ENCODE measurements at places on chromosomes 6 and 20.

DNA sequence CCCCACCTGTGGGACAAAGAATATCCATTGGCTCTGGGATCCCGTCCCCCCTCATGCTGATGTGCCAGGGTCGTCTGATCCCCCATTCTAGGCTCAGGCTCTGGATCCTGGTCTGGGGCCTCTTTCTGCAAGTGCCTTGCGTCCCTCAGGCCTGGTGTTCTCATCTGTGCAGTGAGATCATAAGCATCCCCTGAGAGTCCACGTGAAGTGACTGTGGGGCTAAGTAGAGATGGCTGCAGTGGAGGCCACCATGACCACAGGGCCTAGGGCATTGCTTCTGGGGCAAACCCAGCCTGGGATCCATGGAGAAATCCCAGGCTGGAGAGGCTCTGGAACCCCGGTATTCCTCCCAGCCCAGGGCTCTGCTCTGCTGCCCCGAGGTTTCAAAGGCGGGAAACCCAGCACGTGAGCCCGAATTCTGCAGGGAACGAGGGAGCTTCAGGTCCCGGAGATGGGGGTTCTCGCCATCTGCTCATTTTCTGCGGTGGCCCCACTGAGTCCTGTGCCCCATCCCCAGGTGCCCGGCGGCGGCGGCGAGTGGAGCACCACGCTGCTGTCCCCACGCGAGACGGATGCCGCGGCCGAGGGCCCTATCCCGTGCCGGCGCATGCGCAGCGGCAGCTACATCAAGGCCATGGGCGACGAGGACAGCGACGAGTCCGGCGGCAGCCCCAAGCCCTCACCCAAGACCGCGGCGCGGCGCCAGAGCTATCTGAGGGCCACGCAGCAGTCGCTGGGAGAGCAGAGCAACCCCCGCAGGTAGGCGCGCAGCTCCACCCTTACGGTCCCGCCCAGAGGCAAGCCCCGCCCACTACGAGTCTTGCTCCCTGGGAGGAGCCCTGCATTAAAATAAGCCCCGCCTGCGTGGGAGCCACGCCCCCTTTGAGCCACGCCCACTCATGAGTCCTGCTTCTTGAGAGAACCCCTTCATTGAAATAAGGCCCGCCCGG lies 105.5 kb upstream of the MYL9 start:
- DNase-seq, result peak; percentile 49

- no peak for DNase-seq
Observed at GRCh38 chr6:67391955-67392354, 1243.1 kb upstream of the ADGRB3 start.

DNA sequence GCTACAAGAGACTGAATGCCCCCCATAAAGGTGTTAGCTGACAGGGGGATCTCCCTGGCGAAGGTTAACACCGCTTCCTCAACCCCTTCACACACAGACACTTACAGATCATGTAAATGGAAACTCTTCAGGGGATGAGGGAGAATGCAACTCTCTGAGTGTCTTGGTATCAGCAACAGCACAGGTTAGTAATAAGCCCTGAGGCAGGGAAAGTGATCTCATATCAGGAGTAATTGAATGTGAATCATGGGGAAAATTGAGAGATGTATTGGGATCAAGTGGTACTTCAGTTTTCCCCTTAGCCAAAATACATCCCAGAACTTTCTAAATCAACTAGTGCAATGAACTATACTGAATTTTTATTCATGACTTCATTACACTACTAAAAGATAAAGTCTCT lies 23.8 kb downstream of the OR2J3 start:
- no peak for DNase-seq

DNA sequence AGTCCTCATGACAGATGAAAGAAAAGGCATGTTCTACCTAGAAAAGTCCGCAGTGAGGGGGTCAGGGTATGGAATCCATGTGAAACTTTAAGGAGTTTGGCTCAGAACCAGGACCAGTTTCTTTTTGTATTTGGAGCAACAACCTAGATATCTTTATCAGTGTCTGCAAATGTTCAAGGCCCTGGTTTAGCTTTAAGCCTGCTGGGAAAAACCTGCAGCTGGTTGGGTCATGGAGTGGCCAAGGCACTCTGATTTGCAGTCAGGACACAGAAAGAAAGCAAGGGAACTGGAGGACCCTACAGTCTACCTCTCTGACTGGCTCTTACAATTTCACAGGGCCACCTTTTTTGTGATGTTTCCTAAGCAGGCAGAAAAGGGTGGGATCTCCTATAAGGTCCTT lies 33.7 kb downstream of the GSTA2 start:
- no peak for DNase-seq

- DNase-seq, result peak; percentile 16
Observed at GRCh38 chr20:56443654-56444540, 24.5 kb upstream of the RTF2 start.

- DNase-seq, result peak; percentile 89
Observed at GRCh38 chr20:33964441-33964840, 29.3 kb upstream of the RALY start.

GRCh38 chr20:24465730-24466129 lies 3.7 kb upstream of the SYNDIG1 start:
- DNase-seq, result peak; percentile 35

DNA sequence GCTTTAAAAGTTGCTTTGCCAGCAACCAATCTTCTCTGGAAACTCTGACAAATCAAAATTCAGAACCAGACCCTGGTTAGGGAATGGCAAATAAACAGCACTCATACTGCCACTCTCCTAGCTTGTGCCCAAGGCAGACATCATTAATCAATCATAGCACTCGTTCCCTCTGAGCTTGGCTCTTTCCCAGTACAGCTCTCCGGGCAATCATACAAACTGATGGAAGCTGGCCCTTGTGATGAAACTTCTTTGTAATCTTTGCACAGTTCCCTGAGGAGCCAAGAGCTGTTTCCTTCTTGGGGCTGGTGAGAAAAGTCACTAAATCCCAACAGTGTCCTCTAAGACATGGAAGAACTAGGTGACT lies 34.7 kb downstream of the KIAA1755 start:
- no peak for DNase-seq

- DNase-seq, result no peak
Observed at GRCh38 chr6:75818098-75818855, 69.2 kb downstream of the MYO6 start.

GRCh38 chr20:31637660-31638059 lies at the start of gene COX4I2:
Gene COX4I2, plus strand, starts transcription at chr20:31637912. Its CDS starts 1,106 bp downstream, at chr20:31639018.
- peak; percentile 50 for DNase-seq

- no peak for DNase-seq
Observed at GRCh38 chr6:21099338-21100314, 493.9 kb upstream of the SOX4 start.

DNA sequence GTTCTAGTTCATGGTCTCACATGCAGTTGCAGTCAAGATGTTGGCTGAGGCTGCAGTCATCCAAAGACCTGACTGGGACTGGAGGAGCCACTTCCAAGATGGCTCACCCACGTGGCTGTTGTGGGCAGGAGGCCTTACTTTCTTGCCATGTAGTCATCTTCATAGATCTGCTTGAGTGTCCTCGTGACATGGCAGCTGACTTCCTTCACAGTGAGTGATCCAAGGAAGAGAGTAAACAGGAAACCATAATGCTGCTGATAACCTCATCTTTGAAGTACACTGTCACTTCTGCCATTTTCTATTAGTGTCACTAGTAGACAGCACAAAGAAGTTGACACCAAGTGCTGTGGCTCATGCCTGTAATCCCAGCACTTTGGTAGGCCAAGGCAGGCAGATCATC lies 40.1 kb upstream of the AKIRIN2 start:
- DNase-seq, result no peak

DNA sequence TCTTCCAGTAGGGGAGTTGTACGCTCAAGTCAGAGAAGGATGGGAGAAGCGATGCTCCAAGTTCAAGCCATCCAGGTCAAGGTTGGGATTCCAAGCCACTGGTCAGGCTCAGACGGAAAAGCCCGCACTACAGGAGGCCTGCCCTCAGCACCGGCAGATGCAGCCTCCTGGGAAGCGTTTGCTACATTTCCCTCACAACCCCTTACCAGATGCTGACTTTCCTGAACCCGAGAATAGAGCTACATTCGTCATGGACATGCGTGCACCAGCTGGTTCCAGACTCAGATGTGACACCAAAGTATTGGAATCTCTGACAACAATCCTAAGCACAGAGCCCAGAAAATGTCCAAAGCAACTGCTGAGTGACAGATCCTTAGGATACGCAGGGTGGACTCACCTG lies 174.8 kb downstream of the SASH1 start:
- DNase-seq, result no peak

DNA sequence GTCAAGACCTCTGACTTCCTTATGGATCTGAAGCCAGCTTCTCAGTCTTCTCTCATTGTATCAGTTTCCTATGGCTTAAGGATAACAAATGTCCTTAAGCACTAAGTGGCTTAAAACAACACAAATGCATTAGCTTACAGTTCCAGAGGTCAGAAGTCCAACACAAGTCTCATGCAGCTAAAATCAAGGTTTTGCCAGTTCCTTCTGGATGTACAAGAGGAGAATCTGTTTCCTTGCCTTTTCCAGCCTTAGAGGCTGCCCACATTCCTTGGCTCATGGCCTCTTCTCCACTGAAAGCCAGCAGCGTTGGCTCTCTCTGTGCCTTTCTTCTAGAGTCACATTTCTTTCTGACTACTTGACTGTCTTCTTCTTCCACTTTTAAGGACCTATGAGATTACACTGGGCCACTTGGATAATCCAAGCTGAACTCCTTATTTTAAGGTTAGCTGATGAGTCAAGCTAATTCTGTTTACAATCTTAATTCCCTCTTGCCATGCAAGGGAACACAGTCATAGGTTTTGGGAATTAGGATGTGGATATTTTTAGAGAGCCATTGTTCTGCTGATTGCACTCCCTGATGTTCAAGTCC lies 179.0 kb downstream of the BCAS1 start:
- peak; percentile 81 for DNase-seq

DNA sequence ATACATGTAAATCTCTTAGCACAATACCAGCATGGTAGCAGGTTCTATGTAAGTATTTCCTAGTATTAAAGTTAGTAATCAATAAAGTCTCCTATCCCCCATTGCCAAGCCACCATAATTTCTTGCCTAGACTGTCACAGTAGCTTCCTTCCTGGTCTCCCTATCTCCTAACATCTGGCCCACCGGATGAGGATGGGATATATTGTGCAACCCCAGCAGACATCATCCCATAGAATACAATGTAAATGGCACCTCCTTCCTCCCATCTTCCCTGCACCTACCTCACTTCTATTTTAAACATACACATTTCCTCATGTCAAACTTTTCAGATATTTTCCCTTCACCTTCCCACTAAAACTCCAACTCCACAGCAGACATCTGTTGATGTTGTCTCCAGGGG lies 3.5 kb upstream of the BTN3A1 start:
- DNase-seq, result no peak

DNA sequence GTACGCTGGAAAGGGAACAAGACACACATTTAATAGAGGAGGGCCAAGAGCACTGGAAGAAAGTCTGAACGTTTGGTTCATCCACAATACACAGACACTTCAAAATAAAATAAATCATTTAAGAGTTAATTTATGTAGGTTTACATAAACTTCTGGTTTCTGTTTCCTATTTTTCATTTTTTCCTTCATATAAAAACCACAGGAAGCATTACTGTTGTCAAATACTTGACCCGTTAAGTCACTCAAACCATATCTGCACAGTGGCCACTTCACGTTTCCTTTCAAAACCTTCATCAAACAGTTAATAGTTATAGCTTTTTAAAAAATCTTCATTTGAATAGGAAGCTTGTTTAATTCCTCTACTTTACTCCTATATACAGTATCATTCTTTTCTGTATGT lies 257.6 kb upstream of the THEMIS start:
- DNase-seq, result no peak

DNA sequence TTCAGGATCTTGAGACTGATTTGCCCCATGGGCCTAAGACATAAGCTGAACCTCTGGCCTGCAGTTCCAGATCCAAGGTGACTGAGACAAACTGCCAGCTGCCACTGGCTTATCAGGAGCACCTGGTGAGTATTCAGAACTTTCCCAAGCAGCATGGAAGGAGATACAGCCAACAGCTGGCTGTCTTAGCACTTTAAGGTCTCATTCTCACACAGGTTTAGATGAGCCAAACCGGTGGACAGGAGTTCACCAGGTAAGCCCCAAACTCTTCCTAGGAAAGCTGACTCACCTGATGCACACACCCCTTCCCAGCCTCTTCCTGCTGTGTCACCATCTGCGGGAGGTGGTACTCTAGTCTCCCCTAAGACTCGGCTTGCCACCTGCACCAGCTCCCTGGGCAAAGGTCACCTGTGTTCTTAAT lies at the start of gene BANF2:
Gene BANF2, plus strand, starts transcription at position 36 of the 421 bp plus-strand sequence. CDS start 25,060 bp downstream, outside the sequence.
- no peak for DNase-seq

- DNase-seq, result peak; percentile 46
Observed at GRCh38 chr6:166488076-166488685, 98.3 kb downstream of the RAMACL start.

DNA sequence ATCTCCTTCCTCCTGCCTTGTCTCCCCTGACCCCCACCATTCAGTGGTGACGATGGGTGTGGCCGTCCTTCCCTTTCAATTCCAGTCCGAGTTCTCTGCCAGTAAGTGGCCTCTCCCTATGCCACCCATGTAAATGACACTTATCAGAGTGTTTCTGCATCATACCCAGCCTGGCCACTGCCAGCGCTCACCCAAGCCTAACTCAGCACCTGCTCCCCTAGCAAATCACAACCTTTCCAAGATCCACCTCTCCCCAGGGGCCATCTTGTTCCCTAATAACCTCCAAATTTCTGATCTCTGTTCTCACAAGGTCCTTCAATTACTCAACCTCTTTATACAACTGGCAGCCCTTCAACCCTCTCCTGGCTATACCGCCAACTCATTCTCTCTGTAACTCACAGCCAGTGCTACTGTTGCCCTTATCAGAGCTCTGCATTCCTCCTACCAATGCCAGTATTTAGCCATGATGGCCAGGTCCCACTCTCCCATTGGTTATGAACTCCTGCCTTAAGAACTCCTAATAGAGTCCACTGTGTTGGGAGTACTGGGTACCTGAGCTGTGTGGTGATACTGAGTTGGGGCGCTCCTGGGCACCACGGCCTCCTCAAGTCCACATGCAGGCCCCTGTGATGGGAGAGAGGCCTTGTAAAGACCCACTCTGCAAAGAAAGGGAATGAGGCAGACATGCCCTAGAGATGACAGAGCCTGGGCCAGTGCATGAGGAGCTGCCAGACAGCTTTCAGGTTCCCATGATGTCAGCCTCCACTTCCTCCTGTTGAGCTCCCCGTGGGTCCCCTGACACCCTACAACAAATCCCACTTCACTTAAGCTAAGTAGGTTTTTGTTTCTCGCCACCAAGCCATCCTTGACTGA lies 187.4 kb upstream of the RREB1 start:
- DNase-seq, result no peak

DNA sequence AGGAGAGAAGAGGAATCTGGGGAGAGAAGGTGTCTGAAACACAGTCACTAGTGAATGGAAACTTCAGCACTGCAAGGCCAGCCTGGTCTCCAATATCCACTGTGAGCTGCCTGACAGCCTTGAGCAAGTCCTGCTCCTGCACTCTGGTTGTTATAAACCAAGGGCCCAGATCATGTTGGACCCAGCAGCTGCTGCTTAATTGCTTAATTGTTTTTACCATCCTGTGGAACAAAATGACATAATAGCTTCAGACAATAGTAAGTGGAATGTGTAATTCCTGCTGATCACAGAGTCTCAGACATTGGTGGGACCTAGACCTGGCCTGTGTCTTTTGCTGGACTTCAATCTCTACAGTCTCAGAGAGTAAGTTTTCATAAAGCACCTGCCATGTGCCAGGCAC lies 833.7 kb downstream of the TFAP2A start:
- DNase-seq, result no peak

GRCh38 chr6:88641178-88641903 lies 322.1 kb downstream of the RNGTT start:
- no peak for DNase-seq

All from NCI-H82 (cell line).